Activated CD4-positive, CD25-positive, alpha-beta regulatory T cell treated with anti-CD3 and anti-CD28 coated beads, Interleukin-2, amount 50 U/mL, for 24 hours (primary cell): ENCODE measurements at places on chromosomes 1 and 21.

GRCh38 chr21:38267991-38268863 is 11.4 kb downstream of the KCNJ15 start:
- no peak for ATAC-seq

- ATAC-seq, result no peak
Observed at GRCh38 chr1:73862355-73862754, 335.6 kb downstream of the LRRIQ3 start.

- ATAC-seq, result no peak
Observed at GRCh38 chr1:213221209-213221608, 170.2 kb downstream of the RPS6KC1 start.

GRCh38 chr21:43849532-43850299 is 15.3 kb upstream of the AGPAT3 start:
- ATAC-seq, result no peak

DNA sequence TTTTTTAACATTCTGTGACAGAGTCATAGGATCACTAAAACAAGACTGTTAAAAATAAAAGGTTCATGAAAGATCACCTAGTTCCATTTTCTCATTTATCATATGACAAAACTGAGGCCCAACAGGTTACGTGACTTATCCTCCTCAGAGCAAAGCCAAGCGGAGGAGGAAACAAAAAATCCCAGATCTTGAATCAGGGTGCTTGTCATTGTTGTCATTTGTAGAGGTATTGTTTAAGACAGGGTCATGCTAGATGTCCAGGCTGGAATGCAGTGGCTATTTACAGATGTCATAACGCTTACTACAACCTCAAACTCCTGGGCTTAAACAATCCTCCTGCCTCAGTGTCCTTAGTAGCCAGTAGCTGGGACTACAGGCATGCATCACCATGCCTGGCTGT is 293.2 kb downstream of the DSCAM start:
- ATAC-seq, result no peak

- no peak for ATAC-seq
Observed at GRCh38 chr1:41892301-41892781, 26.4 kb downstream of the HIVEP3 start.

DNA sequence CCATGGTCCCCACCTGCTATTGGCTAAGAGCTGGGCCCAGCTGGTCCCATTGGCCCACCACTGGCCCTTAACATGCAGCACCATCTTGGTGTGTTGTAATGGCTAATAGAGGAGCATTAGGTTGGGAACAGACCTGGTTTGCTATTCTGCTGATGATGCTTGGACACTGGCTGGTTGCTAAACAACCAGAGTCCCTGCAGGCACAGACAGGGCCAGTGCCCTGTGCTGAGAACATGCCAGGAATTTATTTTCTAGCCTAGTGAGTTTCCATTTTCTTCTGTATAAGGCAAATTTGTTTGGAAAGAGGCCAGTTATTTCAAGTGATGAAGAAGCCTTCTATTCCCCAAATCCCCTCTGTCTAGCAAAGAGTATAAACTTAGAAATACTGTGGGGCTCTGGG is 42.9 kb upstream of the TDRD10 start:
- ATAC-seq, result no peak

- ATAC-seq, result no peak
Observed at GRCh38 chr1:116078699-116079223, 32.4 kb upstream of the MAB21L3 start.

GRCh38 chr1:121522061-121522759 is 337.4 kb downstream of the SRGAP2C start:
- no peak for ATAC-seq

GRCh38 chr1:58898739-58899586 is 115.1 kb upstream of the JUN start:
- ATAC-seq, result no peak

GRCh38 chr21:26550326-26550725 is 22.8 kb downstream of the CYYR1 start:
- no peak for ATAC-seq

GRCh38 chr1:207130252-207131036 is 26.4 kb downstream of the C4BPA start:
- no peak for ATAC-seq

DNA sequence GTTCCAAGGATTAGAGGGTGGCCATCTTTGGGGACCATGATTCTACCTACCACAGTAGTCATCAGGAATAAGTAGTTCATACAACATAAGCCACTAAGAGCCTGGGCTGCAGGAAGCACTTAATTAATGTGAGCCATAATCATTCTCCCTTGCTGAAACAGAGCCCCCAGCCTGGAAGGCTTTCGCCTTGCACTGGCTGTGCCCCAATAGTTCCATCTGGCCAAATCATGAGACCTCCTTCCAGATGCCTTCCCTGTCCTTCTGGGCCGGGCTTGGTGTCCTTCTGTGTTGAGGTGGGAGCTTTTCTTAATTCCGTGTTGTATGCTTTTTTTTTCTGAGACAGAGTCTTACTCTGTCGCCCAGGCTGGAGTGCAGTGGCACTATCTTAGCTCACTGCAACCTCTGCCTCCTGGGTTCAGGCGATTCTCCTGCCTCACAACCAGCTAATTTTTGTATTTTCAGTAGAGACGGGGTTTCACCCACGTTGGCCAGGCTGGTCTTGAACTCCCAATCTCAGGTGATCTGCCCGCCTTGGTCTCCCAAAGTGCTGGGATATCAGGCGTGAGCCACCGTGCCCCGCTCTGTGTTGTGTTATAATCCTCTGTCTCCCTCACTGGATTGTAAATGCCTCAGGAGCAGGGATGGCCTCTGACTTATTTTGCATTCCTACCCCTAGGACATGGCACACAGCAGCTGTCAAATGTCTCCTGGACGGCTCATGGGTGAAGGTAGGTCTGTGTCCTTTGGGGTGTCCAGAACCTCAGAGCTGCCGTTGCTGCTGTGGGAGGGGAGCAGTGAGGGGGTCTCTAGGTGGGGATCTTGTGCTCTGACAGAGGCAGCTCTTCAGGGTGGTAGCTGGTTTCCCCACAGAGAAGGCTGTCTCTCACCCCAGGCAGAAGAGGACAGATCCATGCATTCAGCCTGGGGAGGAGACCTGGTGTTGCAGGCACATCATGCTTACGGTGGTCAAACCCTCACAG is 10.1 kb downstream of the GNG4 start:
- ATAC-seq, result no peak
